ENCODE measurements at places on chromosomes 1 and 21. TPM values are rescaled to one million over a fixed set of nuclear protein-coding genes. Genes with fewer than 3 reads are reported as not detected.

- DNase-seq, result no peak
Measured at GRCh38 chr1:174017231-174017970, 4.8 kb downstream of the RC3H1 start.

DNA sequence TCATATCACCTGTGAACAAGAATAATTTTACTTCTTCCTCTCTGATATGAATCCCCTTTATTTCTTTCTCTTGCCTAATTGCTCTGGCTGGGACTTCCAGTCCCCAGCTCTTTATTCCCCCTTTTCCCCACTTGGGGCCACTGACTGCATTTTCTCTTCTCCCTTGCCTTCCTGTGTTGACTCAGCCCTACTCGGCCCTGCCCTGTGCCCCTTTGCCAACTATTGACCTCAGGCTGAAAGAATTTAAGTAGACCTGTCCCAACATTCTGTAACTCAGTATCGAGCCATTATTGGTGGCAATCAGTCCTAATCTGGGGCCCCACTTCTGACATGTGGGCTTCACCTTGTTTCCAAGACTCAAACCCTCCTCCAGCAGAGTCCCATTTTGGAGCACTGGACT, 60.6 kb upstream of the STUM start:
- no peak for DNase-seq

DNA sequence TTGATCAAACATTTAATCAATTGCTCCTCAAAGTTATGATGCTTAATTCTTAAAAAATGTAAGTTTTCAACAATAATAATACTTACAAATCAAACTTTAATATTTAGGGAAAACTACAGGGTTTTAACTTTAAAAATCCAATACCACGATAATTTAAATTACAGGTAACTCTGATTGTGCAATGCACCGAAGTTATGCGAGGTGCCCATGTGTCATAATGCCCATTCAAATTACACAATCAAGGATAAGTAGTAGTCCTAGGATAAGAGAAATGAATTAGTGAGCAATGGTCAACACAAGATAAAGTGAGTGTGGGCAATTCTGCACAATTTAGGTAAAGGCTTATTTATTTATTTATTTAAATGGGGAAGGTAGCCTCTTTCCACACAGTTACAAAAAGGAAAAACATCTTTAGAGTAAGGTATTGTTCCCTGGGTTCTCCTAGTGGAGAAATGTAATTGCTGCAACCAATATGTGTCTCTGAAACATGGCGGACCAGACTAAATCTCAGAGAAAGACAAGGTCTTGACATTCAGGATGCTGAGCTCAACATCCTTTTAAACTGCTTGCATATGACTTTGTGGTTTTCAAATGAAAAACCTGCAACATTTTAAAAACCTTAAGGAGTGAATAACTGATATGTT, 164.2 kb downstream of the TTLL7 start:
- no peak for DNase-seq

GRCh38 chr1:24908591-24909259, 21.4 kb downstream of the RUNX3 start:
- DNase-seq, result no peak

- DNase-seq, result no peak
Measured at GRCh38 chr1:54014009-54014629, 3.9 kb downstream of the LDLRAD1 start.

GRCh38 chr1:78088015-78088414, 42.2 kb downstream of the GIPC2 start:
- no peak for DNase-seq

DNA sequence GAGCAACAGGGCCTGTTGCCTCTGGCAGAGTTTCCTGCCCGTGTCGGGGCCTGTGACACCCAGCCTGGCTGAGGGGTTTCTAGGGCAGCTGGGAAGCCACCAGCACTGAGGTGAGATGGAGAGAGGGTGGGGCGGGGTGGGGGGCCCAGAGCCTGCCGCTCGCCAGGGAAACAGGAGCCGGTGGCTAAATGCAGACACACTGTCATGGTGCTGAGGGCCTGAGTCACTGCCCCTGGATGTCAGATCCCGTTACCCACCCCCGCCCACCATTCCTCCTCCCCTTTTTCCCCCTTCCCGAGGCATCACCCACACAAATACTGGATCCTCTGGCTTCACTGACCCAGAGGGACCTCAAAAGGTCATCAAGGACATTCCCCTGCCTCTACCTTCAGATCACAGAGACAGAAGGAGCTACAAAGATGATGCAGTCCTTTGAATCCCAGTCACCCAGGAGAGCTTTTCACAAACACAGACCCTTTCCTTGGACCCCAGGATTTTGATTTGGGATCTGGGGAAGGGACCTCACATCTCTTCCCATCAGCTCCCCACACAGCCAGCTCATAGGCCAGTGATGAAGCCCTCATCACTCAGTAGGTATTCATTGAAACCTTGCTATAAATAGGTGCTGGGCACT, 1.9 kb upstream of the HSPB7 start:
- DNase-seq, result no peak

DNA sequence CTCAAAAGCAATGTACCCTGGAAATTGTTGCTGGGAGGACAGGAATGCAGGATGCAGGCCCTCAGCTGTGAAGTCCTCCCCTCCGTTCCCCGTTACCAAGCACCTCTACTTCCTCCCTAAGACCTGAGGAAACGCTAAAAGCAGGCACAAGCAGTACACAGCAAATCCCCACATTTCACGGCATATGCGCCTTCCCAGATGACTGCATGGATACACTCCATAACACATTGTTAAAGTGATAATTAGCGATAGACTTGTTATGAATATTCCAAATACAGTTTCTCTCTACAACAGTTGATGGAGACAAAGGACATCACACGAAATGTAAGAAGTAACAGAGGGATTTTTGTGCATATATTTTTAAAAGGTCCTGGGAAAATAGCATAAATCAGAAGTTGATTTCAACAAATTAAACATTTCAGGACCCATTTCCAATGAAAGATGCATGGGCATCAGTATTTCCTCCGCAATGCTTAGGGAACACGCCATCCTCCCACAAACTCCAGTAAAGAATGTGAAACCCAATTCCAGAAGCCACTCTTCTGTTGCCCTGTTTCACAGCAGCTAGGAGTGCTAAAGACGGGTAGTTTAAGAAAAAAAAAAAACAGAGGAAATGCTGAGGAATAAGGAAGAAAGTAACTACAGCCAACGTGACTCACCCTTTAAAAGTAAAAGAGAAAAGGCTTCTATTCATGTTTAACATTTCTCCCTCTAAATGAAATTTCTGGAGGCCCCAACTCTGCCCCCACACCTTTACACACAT, 75.5 kb downstream of the HIVEP3 start:
- no peak for DNase-seq

DNA sequence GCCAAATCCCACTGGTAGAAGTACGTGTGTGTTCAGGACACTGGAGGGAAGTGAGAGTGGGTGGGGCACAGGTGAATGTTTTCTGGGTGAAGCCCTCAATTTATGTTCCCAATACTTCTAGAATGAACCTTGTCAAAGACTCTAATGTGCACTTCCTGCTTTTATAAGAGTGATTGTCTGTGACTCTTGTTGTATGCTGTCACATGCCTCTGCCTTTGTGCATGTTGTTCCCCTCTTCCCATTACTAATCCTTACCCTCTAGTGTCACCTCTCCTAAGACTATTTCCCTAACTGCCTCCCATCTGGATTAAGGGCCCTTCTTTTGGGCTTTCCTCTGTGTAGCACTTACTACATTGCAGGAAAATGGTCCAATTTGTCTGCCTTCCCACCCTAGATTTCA, 2.5 kb upstream of the LINGO4 start:
- no peak for DNase-seq

DNA sequence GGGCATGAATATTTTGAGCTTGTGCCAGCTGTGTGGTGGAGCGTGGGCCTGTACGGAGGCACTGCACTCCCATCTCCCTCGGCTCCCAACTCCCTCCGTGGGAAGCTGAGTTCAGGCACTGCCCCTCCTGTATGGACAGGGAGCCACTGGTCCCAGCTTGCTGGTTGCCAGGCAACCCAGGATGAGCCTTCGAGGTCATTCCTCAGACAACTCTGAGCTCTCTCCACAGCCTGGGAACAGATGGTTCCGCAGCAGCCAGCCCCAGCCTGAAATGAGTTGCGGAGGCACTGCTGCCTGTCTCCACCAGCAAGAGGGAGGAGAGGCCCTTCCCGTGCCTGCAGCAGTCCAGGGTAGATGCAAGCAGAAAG, 58.4 kb upstream of the TENT5B start:
- DNase-seq, result peak; percentile 33

DNA sequence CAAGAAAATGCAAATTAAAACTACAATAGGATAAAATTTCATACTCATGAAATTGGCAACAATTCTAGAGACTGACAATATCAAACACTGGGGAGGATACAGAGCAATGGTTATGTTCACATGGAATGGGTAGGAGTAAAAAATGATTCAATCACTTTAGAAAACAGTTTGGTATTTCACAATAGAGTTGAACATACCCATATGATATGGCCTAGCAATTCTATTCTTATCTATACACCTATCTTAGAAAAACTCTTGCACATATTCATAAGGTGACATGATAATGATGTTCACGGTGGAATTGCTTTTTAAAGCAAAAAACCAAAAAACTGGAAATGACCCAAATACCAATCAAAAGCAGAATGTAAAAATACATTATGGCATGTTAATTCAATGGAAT, 28.7 kb downstream of the PHC2 start:
- DNase-seq, result no peak

- no peak for DNase-seq
Measured at GRCh38 chr1:150621497-150622302, 7.7 kb downstream of the ENSA start.

DNA sequence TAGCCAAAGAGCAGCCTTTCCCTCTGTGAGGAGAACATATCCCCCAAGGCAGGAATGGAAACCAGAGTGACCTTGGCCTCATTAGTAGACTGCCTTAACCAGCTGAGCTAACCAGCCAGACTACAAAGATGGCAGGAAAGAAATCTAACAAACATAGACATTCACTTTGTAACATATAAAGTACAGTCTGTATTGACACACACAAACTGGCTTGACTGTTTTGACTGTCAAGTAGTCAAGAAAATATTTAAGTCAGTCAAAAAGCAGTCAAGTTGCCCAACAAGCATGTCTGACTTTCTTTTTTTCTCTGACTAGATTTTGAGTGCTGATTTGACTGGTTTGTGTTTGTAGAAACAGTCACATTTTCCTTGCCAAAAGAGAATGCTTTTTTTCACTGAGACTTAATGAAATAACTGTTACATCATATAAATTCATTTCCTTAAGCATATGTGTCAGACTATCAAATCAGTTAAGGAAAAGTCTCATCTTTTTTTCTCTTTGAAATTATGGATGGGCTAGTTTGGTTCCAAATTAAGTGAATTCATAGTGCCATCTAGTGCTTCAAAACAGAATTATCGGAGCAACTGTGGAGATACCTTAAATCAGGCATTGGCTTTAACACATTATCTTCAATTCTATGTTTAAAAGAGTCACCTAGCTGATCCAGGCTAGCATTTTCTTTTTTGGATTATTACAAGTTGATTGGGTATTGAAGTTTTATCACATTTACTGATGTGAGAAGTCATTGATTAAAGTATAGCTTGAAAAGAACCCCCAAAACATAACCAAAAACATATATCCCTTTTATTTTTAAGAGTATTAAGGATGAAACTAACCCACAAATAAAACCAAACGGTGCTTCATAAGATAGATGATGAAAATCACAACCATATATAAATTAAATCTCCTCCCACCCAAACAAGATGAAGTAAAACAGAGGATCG, 75.0 kb downstream of the ATP6V1G3 start:
- DNase-seq, result no peak

DNA sequence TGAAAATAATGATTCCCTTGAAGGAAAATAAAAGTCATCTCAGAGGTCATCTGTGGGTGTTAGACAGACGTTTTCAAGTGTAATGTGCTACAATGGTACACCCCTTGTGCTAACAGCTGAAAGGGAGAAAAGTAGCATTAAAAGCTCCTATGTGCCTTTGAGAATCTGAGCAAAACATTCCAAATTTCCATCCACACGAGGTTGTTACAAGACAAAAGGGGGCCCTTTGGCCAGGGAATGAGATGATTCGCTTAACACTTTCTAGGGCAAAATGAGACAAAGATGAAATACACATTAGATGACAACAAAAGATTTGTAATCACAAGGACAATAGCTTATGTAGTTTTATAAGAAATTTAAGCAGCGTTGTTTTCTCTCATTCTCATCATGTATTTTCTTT, 303.6 kb downstream of the LMX1A start:
- DNase-seq, result no peak

DNA sequence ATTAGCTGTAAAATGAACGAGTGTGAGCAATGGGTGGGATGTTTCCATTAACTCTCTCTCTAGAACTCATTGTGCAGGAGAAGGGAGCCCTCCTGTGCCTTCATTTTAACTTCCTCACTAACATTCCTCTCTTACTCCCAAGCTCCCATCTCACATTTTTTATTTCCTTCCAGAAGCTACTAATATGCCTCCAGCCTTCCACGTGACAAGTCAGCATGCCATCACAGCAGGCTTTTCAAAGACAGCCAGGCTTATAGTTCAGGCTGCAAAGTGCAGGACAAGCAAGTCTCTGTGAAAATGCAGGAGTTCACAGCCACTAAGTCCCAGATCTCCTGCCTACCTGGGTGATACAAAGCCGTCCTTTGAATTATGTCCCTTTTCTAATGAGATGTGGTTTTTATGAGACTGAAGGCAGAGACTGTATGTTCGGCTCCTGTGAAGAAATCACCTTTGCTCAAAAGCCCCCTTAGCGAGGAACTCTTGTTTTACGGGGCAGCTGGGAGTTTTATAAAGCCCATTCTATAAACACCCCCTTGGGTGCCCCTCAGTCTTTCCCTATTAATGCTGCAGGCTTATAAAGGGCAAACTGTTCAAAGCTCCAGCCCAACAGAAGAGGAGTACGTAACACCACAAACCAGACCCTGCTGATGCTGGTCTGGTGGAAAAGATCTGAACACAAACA, 14.8 kb upstream of the ANGPTL7 start:
- no peak for DNase-seq

- DNase-seq, result no peak
Measured at GRCh38 chr1:119895102-119895501, 1.2 kb downstream of the ADAM30 start.

DNA sequence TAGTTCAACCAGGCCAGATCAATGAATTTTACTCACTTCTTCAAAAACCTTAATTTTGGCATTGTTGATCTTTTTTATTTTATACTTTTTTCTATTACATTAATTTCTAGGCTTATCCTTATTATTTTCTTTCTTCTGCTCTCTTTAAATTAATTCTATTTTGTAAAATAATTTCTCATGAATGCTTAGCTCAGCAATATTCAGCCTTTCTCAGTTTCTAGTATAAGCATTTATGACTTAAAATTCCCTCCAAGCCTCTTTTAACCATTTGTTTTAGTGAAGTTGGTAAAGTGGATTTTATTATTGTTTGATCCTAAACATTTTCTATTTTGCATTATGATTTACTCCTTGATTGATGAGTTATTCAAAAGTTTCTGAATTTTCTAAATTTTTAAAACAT, 20.6 kb upstream of the SAMD13 start:
- DNase-seq, result no peak

GRCh38 chr1:5994713-5995621, 2.7 kb upstream of the NPHP4 start:
- DNase-seq, result no peak

The LDLRAP1 gene
- 29.2 TPM for total RNA-seq

The EFNA3 gene
- 7.1 TPM for total RNA-seq

The PLEKHN1 gene
- 1.5 TPM for total RNA-seq

The OR2G6 gene
- total RNA-seq, result not detected

The FAM177B gene
- not detected for total RNA-seq

Measured in K562 (cell line).